SJSA1 (cell line): ENCODE measurements at places on chromosomes 4 and X. TPM values are rescaled to one million over a fixed set of nuclear protein-coding genes. Genes with fewer than 3 reads are reported as not detected.

DNA sequence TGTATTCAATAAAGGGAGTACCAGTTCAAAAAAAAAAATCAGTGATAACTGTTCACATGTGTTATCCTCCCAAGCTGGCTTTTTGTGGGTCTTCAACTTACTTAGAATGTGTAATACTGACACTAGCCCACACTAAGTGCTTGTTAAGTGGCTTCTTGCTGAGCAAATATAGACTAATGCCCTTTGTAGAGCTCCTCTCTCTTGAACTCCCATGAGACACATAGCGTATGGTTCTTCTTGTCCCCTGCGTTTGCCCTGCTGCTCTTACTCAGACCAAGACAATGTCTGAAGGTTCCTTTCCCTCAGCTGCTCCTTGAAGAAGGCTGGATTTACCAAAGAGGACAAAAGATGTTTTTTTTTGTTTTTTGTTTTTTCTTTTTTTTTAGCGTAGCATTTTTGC lies 110.9 kb downstream of the FRAS1 start:
- H3K36me3 ChIP-seq = no peaks in the 10 kb centered on the region
- no peak overlapping the region for H3K27ac ChIP-seq

Gene EMCN
- total RNA-seq = not detected in 2 replicates

- H3K4me3 ChIP-seq = no peak overlapping the region
- no peaks in the 10 kb centered on the region for H3K27me3 ChIP-seq
- no peaks in the 10 kb centered on the region for H3K4me1 ChIP-seq
These were observed 52.0 kb upstream of the WDR17 start for GRCh38 chr4:176013476-176014247.

GRCh38 chr4:112213091-112213490 lies 18.5 kb upstream of the AP1AR start:
- no peaks in the 10 kb centered on the region for H3K36me3 ChIP-seq
- no peak for DNase-seq
- H3K27me3 ChIP-seq = no peaks in the 10 kb centered on the region
- no peak overlapping the region for H3K27ac ChIP-seq
- no peak overlapping the region for H3K4me3 ChIP-seq
- H3K4me1 ChIP-seq = peaks cover 16% of the 10 kb centered on the region

GRCh38 chr4:150972592-150972991 lies 42.5 kb downstream of the LRBA start:
- no peak overlapping the region for H3K4me3 ChIP-seq
- H3K27me3 ChIP-seq = no peaks in the 10 kb centered on the region
- H3K36me3 ChIP-seq = no peaks in the 10 kb centered on the region
- H3K4me1 ChIP-seq = no peaks in the 10 kb centered on the region
- peak; percentile 0 for DNase-seq
- no peak overlapping the region for H3K27ac ChIP-seq

Gene IQCM
- total RNA-seq = not detected in 2 replicates

DNA sequence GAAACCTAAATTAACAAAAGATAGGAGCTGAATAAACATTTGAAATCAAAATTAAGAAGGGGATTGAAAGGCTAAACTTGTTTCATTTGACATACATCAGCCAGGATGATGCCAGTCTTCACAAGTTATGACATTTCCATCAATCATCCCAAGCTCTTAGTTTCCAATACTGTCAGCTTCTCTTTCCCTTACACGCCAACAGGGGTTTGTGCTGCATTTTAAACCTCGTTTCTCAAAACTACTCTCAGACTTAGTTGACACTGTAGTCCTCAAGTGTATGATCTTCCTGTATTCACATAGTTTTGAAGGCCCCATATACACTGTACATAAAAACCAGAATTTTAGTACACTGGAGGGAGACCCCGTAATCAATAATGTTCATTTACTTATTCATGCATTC lies 840 bp upstream of the P2RY10 start:
- no peaks in the 10 kb centered on the region for H3K27me3 ChIP-seq
- H3K4me1 ChIP-seq = no peaks in the 10 kb centered on the region
- no peak overlapping the region for H3K4me3 ChIP-seq
- H3K27ac ChIP-seq = no peak overlapping the region

GRCh38 chr4:83255584-83255983 lies 29.0 kb downstream of the COQ2 start:
- peak; percentile 72 for DNase-seq
- no peak overlapping the region for H3K4me3 ChIP-seq
- H3K27me3 ChIP-seq = no peaks in the 10 kb centered on the region
- H3K4me1 ChIP-seq = peaks cover 82% of the 10 kb centered on the region

- 0 out of 2 replicates have a peak, but pooled peaks cover 7% of the 10 kb centered on the region for H3K36me3 ChIP-seq
- no peak overlapping the region for H3K4me3 ChIP-seq
- no peak for DNase-seq
- H3K4me1 ChIP-seq = peaks cover 42% of the 10 kb centered on the region
These were observed 45.8 kb downstream of the TET2 start for GRCh38 chr4:105192474-105192873.

- H3K36me3 ChIP-seq = no peaks in the 10 kb centered on the region
- no peaks in the 10 kb centered on the region for H3K27me3 ChIP-seq
- H3K4me1 ChIP-seq = peaks cover 4% of the 10 kb centered on the region; the same call in 1 of the 2 replicates
- H3K27ac ChIP-seq = no peak overlapping the region
- no peak overlapping the region for H3K4me3 ChIP-seq
These were observed 13.6 kb upstream of the EPGN start for GRCh38 chr4:74294681-74295080.

GRCh38 chr4:113141901-113142346 lies 92.5 kb downstream of the ANK2 start:
- peak overlapping the region; percentile 61 for H3K27ac ChIP-seq
- no peaks in the 10 kb centered on the region for H3K27me3 ChIP-seq
- H3K4me3 ChIP-seq = no peak overlapping the region
- H3K4me1 ChIP-seq = peaks cover 36% of the 10 kb centered on the region
- DNase-seq = peak; percentile 59
